ENCODE measurements at places on chromosomes 2 and 18. TPM values are rescaled to one million over a fixed set of nuclear protein-coding genes. Genes with fewer than 3 reads are reported as not detected.

The SLC9A2 gene
- total RNA-seq, result 2.9 TPM

The CRYGD gene
- not detected for total RNA-seq

The DHRS9 gene
- total RNA-seq, result 3.3 TPM

The GALNT13 gene
- total RNA-seq, result 13.4 TPM

The CXCR1 gene
- not detected for total RNA-seq

The NDC80 gene
- 10.9 TPM for total RNA-seq

The REEP1 gene
- total RNA-seq, result 1.1 TPM

The SATB2 gene
- 2.7 TPM for total RNA-seq
